ENCODE measurements at places on chromosomes 7 and 10.

GRCh38 chr10:59387951-59388670, 25.8 kb upstream of the FAM13C start:
- no peak for DNase-seq

DNA sequence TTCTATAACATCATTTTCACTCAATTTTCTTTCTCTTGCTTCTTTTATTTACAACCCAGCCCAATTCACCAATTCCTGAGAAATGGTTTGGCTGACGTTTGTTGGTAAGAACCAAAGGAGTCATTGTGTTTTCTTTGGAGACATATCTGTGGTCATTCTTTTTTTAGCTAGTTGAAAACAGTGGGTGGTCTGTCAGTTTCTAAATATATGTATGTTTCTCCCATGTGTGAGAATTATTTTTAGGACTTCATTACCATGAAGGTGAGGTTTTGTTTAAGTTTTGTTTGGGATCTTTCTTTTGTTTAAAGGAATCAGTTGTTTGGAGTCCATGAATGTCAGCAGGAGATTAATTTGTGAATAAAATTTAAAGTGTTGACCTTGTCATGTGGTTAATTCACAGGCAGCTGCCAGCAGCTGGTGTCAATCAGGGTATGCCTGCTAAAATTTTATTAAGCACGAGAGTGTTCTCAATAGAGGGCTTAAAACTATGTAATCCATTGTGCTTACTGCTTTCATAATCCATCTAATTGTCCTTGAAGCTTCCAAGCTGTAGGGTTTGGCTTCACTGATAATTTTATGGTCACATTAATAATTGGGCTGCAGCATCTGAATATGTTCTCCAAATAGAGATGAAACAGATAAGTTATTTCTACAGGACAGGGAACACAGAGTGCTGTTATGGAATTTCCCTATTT, 38.7 kb downstream of the INSYN2A start:
- DNase-seq = peak; percentile 48

DNA sequence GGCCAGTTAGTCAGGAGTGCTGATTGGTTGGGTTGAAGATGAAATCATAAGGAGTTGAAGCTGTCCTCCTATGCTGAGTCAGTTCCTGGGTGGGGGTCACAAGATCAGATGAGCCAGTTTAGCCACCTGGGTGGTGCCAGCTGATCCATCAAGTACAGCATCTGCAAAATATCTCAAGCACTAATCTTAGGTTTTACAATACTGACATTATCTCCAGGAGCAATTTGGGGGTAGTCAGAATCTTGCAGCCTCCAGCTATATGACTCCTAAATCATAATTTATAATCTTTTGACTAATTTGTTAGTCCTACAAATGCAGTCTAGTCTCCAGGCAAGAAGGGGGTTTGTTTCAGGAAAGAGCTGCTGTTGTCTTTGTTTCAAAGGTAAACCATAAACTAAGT, 184.1 kb upstream of the STK17A start:
- DNase-seq = no peak

- no peak for DNase-seq
These were observed 114.6 kb downstream of the PRKCQ start for GRCh38 chr10:6465437-6465836.

- DNase-seq = peak; percentile 36
These were observed 88.6 kb downstream of the LYZL1 start for GRCh38 chr10:29377333-29377961.

DNA sequence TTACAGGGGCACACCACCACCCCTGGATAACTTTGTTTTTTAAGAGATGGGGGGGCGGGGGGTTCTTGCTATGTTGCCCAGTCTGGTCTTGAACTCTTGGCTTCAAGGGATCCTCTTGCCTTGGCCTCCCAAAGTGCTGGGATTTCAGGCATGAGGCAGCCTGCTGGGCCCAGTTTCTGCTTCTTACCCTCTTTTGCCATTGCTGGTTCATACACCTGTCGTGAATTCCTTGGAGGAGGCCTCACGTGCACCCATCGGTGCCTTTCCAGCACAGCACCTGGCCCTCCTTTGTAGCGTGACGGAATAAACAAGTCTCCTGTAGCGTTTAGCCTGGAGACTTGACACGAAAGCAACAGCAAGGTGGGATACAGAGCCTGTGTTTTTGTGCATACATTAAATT, 75.5 kb downstream of the CARD11 start:
- no peak for DNase-seq

GRCh38 chr7:18212758-18213157, 185.1 kb upstream of the PRPS1L1 start:
- peak; percentile 81 for DNase-seq

DNA sequence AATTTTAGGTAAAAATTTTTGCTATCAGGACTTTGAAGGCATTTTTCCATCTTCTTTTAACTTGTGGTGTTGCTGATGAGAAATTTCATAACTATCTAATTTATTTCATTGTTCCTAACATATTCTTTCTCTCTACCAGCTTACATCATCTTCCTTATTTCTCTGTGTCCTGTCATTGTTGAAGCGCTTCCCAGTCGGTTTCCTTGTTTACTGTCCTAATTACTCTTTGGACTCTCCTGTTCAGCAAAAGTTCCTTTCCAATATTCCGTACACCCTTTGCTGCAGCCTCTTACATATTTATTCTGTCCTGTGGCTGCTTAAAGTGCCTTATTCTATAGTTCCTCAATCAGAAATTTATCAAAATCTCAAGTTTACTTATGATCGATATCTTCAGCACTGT, 609.0 kb upstream of the FZD8 start:
- peak; percentile 37 for DNase-seq

GRCh38 chr10:110372656-110373055, 67.9 kb upstream of the SMNDC1 start:
- DNase-seq = no peak

DNA sequence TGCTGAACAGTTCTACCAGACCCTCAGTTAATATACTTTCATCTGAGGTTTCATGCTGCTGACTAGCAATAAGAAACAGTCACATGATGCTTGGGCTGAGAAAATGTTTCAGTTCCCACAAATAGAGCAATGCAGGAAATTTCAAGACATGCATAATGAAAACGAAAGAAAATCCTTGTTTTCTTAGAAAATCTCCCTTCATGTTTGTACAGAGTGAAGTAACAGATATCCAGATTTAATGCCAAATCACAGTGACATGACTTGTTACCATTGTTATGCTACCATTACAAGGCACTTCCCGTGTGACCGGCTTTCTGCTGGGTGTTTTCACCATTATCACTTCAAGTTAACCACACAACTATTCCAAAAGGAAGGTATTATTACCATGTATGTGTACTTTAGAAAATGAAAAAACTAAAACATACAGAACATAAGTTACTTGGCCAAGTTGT, 121.7 kb downstream of the DOCK4 start:
- DNase-seq = peak; percentile 22

DNA sequence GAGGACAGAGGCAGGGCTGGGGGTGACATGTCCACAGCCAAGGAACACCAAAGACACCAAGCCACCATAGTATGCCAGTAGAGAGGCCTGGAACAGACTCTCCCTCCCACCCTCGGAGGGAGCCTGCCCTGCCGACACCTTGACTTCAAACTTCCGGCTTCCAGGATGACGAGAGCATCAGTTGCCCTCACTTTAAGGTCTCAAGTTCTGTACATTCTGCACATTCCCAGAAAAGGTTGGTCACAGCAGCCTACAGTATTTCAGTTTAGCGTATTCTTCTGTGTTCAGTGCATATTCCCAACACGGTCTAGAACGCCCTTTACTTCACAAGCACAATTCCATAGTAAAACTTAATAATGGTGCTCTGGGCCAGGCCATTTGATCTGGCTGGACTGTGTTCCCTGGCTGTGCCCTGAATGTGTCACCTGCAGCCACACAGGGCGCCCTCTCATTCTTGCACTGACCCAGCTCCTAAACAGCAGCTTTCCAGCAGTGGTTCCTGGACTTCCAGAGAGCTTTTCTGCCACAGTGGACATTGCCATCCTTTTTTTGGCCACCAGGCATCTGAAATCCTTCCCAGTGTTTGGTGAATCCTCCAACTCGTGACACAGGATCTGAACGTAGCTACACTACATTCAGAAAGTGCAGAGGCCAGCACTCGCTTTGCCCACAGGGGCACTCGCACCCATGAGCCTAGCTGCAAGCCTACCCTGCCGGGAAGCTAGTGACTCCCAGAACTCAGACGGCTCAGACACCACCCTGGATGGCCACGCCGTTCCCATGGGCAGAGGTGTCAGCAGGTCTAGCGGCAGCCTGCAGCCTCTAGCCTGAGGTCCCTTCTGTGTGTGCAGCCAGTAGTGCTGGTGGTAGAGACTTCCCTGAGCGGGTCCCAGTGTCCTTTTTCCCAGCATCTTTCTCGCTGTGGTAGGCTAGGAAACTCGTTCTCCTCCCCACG, 36.4 kb upstream of the INSIG1 start:
- DNase-seq = no peak

GRCh38 chr7:78111386-78111785, 312.8 kb downstream of the PHTF2 start:
- no peak for DNase-seq

DNA sequence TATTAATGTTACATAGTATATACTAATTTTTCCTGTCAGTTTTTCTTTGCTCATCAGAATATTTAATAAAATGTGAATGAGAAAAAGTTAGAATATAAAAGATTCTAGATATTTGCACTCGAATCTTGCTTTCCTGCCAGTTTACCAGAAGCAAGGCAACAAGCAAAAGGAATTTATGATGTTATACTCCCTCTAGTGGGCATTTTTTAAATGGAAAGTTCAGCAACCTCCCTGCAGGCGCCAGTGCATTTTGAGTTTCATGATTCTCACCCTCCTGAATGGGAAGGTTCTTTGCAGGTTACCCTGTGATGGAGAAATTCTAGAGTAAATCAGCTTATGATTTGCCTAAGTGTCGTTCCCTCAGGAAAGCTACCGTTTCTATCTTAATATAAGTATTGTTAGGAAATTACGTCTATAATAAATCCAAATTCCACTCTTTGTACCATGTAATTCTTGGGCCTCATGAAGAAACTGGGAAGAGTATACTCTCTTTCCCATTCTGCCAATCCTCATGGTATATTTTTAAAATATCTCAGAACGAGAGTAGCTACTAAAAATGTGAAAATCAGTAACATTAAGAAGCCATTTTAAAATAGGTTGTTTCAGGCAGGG, 350.0 kb downstream of the CRPPA start:
- peak; percentile 91 for DNase-seq

DNA sequence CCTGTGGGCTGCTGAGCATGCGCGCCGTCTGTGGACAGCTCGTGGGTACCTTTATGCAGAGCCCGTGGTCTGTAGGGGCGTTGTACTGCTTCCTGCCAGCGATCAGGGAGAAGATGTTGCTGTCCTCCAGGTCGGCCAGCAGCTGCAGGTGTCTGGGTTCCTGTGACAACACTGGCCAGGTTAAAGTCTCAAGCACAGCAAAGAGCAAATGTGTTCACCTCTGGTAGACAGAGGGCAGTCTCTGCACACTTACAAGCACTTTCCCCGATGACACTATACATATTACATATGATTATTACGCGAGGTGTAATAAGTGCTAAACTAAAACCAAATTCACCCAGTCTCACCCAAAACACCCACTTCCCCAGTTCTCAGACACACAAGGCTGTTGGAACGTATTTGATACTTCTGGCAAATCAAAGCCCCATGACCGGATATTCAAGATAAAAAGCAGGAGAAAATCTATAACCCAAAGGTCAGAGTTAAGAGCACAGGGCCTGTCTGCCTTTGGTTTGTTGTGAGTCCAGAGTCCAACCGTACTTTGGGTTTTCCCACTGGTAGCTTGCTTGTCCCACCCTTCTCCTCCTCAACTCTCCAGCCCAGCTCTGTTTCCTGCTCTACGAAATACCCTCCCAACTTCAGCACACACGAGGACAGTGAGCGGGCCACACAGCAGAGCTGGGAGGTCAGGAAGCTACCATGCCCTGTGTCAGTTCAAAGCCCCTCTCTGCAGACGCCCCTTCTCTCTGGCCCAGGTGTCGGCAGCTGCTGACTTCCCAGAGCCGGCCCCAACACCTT, 49.7 kb upstream of the DDC start:
- no peak for DNase-seq

DNA sequence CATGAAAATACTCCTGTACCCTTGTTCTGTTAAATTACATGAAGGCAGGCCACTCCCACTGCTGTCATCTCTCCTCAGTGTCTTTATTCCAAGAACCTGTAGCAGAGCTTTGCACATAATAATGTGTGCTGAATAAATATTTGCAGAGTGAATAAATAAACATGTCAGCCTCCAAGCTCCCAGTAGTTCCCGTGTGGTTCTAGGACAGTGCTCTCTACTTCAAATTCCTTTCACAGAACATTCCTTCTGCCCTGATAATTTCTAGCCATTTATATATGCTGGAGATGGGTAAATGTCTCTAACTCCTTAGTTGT, 20.3 kb upstream of the HYAL4 start:
- peak; percentile 2 for DNase-seq

GRCh38 chr10:28734938-28735759, 57.8 kb downstream of the BAMBI start:
- DNase-seq = no peak

DNA sequence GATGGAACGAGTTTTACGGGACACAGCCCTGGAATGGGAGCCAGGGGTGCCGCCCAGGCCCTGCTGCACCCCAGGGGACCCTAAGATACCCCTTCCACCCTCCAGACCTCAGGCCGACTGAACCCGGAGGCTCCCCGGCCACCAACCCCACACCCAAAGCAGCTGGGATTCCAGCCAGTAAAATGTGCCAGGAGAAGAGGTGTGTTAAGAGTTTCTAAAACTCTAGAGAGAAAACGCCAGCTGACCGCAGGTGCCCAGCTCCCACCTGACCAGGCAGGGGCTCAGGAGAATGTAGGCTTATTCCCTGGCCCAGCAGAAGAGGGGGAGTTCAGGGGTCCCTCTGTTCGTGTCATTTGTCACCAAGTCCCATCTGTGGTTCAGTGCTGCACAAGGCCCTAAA, 17.5 kb downstream of the NUDT1 start:
- DNase-seq = no peak

GRCh38 chr10:76451911-76452310, 1020.5 kb downstream of the LRMDA start:
- no peak for DNase-seq

DNA sequence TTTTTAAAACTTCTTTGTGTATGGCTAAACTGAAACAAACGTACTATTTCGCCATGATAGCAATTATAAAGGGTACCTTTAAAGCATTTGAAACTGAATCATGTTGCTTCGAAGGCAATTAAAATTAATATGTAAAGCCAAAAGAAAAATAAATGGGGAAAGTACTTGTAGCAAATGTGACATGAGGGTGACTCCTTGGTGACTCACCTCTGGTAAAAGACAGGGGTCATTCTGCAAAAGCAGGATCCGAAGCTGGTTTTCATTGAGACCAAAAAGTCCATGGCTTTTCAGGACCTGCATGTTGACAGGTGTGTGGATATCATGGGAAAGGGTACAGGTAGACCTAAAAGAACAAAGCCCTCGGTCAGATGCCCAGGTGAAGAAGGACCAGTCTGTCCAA, 1.5 kb downstream of the ZC3HAV1L start:
- DNase-seq = no peak

DNA sequence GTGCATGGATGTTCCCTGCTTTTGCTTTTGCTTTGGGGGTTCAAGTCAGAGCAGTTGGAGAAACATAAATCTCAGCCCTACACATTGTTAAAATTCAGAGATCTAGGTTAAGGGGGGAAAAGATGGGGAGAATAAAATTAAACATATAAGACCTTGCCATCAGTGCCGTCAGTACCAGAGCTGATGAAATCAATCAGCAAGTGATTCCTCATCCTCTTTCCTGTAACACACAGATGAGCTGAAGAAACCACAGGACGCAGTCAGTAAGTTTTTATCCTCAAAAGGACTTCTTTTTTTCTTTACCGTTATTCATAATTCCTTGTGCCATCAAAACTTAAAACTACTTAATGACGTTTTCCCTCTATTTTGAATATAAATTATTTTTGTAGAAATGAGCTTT, 5.9 kb downstream of the HECW1 start:
- no peak for DNase-seq

All from tongue (tissue), 3 donors.